Uterine smooth muscle cell (primary cell): ENCODE measurements at places on chromosomes 13 and 19. TPM values are rescaled to one million over a fixed set of nuclear protein-coding genes. Genes with fewer than 3 reads are reported as not detected.

CPB2 gene
- not detected in 2 replicates for total RNA-seq

CEACAM19 gene
- 0.33 and 1.7 TPM in 2 replicates for total RNA-seq

AMER2 gene
- under 0.01 TPM in 1 of 2 replicates, not detected in the other for total RNA-seq

ZNF8 gene
- total RNA-seq, result 3.4 and 4.2 TPM in 2 replicates

CERS1 gene
- total RNA-seq, result 0.89 and 1.1 TPM in 2 replicates

CEACAM4 gene
- total RNA-seq, result not detected in 2 replicates

ADGRE2 gene
- 0.11 and 0.12 TPM in 2 replicates for total RNA-seq

LIPE gene
- total RNA-seq, result 3.0 and 3.7 TPM in 2 replicates

POU2F2 gene
- 0.77 and 1.00 TPM in 2 replicates for total RNA-seq

KCNRG gene
- total RNA-seq, result 3.0 and 3.4 TPM in 2 replicates

ZNF682 gene
- total RNA-seq, result 1.2 and 1.7 TPM in 2 replicates

LSR gene
- 0.37 and 0.44 TPM in 2 replicates for total RNA-seq

MEIOSIN gene
- total RNA-seq, result not detected in 2 replicates

TNNI3 gene
- not detected in 2 replicates for total RNA-seq

KLK7 gene
- not detected in 2 replicates for total RNA-seq

SYT3 gene
- 0.11 and 0.25 TPM in 2 replicates for total RNA-seq

ABHD8 gene
- 10.8 and 20.4 TPM in 2 replicates for total RNA-seq

PNMA8B gene
- total RNA-seq, result 0.44 and 1.00 TPM in 2 replicates

OVOL3 gene
- total RNA-seq, result not detected in 2 replicates

CCDC70 gene
- not detected in 2 replicates for total RNA-seq

DLL3 gene
- total RNA-seq, result 0.12 and 0.55 TPM in 2 replicates

GRIN3B gene
- 0.50 TPM in 1 of 2 replicates, not detected in the other for total RNA-seq

KLHL1 gene
- not detected in 2 replicates for total RNA-seq

OLFM4 gene
- total RNA-seq, result 0.12 TPM in 1 of 2 replicates, not detected in the other

ZNF813 gene
- total RNA-seq, result 3.0 and 3.1 TPM in 2 replicates

EXOC3L2 gene
- total RNA-seq, result not detected in 2 replicates

DGKH gene
- 12.5 and 18.7 TPM in 2 replicates for total RNA-seq

URAD gene
- not detected in 2 replicates for total RNA-seq

SLC25A41 gene
- total RNA-seq, result 0.11 TPM in 1 of 2 replicates, not detected in the other

SDHAF1 gene
- total RNA-seq, result 9.6 and 11.1 TPM in 2 replicates

ZNF625 gene
- total RNA-seq, result 11.2 and 14.5 TPM in 2 replicates

SELENOV gene
- not detected in 2 replicates for total RNA-seq

FCAR gene
- total RNA-seq, result not detected in 2 replicates

VSTM1 gene
- total RNA-seq, result not detected in 2 replicates

CNFN gene
- total RNA-seq, result not detected in 2 replicates
